Mammary epithelial cell (primary cell): ENCODE measurements at places on chromosomes 5 and 9. TPM values are rescaled to one million over a fixed set of nuclear protein-coding genes. Genes with fewer than 3 reads are reported as not detected.

GRCh38 chr9:99712214-99712613 is 109.5 kb upstream of the NR4A3 start:
- no peak for DNase-seq

DNA sequence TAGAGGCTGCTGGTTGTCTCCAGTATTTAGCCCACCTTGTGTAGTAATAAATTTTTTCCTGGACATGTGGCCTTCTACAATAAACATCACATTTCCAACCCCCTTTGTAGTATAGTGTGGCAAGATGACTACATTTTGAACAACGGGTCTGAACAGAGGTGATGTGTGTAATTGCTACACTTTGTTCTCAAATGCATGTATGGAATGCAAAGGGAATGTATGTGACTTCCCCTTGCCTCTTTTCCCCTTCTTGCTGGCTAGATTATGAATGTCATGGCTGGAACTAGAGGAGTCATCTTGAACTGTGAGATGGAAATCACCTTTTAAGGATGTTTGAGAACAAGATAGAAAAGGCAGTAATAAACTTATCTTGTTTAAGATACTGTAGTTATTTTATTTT is 54.5 kb downstream of the PRR16 start:
- DNase-seq = no peak

DNA sequence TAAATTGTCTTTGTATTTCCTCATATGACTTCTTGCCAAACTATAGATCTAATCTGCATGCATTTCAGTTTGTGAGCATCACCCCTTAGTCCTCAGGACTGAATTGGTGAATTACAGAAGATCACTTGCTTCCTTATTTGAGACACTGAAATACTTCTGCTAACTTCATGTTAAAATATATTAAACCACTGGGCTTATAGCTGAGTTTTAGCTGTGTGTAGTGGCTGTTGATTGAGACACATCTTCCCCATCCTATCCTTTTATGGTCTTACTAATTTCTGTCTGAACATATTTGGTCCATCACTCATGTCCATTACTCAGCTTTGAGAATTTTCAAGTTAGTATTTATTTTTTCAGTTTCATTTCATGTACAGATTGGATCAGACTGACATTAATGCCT is 295.9 kb downstream of the PSAT1 start:
- peak; percentile 19 for DNase-seq

- peak; percentile 83 for DNase-seq
Measured at GRCh38 chr5:172772112-172772906, 1.3 kb upstream of the DUSP1 start.

GRCh38 chr5:172284611-172284980 is 1.0 kb upstream of the UBTD2 start:
- no peak for DNase-seq

DNA sequence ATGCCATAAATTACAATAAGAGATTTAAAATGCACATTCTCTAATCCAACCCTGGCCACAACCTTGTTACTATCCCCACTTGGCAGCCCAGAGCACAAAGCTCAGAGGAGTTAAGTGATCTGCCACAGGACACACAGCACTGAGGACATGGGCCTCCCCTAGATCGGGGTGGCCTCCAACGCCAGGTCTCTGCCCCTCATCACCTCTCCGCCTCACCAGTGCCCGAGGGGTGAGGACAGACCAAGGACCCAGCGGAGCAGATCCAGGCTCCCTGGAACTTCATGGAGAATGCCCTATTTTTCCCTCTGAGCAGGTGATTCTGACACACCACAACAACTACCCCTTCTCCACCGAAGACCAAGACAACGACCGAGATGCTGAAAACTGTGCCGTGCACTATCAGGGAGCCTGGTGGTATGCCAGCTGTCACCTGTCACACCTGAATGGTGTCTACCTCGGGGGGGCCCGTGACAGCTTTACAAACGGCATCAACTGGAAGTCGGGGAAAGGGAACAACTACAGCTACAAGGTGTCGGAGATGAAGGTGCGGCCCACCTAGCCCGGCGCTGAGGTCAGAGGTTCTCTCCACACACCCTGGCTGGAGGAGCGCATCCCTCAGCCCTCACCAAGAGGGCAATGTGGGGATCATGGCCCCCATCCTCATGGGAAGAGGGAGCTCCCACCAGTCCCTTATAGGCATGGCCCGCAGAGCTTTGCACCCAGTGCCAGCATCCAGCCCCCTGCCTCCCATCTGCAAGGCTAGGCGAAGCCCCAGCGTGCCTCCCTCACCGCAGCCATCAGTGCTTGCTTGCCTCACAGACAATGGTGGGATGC is 12.5 kb upstream of the FCN2 start:
- no peak for DNase-seq

NKD2 gene
- total RNA-seq = 0.14 and 0.32 TPM in 2 replicates

- DNase-seq = peak; percentile 61
Measured at GRCh38 chr9:115164511-115164974, 46.6 kb upstream of the TNC start.

DNA sequence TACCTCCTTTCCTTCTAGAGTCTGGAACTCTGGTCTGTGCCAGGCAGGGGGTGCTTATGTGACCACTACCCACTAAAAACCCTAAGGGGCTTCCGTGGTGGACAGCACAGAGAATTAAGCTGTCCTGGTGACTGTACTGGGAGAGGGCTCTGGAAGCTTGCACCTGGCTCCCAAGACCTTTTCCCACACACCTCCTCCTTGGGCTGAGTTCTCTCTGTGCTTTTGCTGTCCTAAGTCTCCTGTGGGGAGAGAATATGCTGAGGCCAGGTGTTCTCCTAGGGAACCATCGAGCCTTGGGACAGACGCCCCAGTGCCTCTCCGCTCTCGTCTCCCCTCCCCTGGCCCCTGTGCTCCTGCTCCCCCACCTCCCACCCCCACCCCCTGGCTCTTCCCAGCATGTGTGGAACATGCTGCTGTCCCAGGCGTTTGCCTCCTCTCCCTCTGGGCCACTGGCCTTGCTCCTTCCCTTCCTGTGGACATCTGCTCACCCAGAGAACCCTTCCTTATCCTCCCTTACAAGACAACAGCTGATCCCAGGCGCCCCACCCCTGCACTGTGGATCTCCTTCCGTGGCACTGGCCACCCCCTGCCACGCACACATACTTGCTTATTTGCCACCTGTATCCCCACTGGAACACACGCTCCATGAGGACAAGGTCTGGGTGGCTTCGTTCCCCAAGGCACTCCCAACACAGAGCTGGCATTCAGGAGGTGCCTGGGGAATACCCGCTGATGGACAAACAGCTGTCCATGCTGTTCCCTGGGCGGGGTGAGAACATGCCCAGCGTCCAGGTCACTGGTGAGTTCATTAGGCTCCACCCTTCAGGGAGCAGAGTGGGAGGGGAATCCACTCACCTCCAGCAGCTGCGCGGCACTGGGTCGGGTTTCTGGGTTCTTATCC is 83.0 kb downstream of the STK10 start:
- DNase-seq = peak; percentile 15

GRCh38 chr5:92283521-92283920 is 900.4 kb upstream of the ARRDC3 start:
- DNase-seq = no peak

- DNase-seq = peak; percentile 3
Measured at GRCh38 chr5:64417390-64417789, 88.4 kb upstream of the RGS7BP start.
